GOT3 (cell line): ENCODE measurements at places on chromosomes 4 and X.

DNA sequence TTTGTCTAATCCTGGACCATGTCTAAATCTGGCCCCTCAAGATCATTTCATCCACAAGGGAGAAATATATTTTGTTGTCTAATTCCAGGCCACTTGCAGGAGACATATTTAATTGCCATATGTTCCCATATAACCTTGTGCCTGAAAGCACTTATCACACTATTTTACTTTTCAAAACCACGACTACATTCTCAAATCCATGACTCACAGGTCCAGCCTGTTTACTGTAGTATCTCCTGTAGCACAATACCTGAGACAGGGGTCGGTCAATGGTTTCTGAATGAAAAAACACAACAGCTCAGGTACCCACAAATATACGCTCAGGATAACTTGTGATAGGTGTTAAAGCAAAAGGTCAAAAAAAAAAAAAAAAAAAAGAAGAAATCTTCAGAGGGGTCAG is 60.9 kb downstream of the SEC24D start:
- DNase-seq = no peak

- DNase-seq = no peak
Measured at GRCh38 chr4:85457752-85458467, 17.0 kb upstream of the ARHGAP24 start.

DNA sequence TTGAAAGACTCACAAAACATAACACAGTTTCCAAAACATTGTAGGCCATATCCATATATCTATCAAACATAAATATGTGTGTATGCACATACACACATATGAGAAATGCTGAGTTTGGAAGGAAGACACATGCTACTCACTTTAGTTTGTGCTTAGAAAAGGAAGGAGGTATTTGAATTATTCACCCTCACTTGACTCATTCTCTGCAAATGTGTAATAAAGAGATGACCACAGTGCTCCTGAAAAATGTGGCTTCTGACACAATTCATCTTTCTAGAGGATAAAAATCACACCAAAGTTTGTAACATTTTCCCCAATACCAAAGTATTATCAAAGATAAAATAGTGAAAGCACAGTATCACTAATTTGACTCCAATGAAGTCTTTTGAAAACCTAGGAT is 950.1 kb downstream of the FAT4 start:
- no peak for DNase-seq

DNA sequence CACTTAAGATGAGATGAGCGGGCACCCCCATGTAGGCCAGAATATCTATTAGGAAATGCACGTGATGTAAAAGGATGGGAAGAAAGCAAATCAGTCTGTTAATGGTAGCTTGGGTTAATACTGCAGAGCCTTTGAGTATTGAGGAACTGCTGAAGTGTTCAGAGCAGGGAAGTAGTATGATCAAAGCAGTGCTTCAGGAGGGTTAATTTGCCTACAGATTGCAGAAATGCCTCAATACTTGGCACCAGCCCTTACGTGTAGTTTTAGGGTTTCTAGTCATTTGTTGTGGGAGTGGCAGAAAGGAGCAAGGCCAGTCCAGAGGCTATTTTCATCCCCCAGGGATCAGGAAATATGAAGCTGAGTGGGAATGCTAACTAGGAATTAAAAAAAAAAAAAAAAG is 19.7 kb downstream of the ZFX start:
- no peak for DNase-seq
